T-helper 9 cell (primary cell): ENCODE measurements at places on chromosomes 7 and 10.

- peak; percentile 3 for DNase-seq
Observed at GRCh38 chr7:94510582-94511496, 1.2 kb downstream of the CASD1 start.

DNA sequence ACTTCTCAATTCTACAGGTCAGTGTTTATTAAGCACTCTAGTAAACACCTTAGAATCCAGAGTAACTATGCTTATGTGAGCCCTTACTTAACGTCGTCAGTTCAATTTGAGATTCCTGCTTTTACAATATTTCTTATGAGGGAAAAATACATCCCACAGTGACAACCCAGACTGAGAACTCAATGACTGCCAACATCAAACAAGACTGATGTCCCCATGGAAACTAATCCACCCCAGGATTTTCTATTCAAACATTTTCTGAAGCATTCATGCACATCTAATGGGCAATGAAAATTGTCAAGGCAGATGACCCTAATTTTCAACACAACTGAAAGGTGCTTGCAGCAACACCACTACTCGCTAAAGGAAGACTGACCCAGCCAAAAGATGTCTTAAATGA lies 67.0 kb downstream of the ATE1 start:
- no peak for DNase-seq

DNA sequence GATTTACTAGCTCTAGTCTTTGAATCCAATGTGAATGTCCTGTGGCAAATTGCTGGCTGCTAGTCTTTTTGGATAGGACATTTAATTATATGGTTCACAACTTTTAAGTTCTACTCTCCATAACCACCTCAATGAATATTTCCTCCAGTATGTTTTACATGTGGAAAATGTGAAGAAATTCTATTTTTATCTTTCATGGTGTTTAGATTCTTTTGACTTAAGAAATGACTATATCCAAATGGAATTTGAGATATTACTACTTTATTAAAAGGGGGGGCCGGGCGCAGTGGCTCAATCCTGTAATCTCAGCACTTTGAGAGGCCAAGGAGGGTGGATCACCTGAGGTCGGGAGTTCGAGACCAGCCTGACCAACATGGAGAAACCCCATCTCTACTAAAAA lies 202.0 kb downstream of the ARL4A start:
- no peak for DNase-seq

DNA sequence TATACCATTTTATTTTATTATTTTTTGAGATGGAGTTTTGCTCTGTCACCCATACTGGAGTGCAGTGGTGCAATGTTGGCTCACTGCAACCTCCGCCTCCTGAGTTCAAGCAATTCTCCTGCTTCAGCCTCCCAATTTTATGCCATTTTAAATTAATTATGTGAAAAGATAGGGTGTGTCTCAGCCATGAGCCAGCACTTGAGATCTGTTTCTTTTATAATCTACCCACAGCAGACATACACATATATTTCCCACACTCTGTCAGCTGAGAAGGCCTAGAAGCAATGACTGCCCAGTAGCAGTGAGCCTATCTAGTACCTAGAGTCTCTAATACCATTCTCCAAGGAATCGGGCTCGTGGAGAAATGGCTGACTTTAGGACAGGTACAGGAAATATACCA lies 70.5 kb downstream of the ADAM12 start:
- DNase-seq = no peak
